Neural progenitor cell (in vitro differentiated cells): ENCODE measurements at places on chromosomes 2 and 18. TPM values are rescaled to one million over a fixed set of nuclear protein-coding genes. Genes with fewer than 3 reads are reported as not detected.
A peak's percentile ranks its signal among the peaks of the same experiment; 100 is the strongest.

DNA sequence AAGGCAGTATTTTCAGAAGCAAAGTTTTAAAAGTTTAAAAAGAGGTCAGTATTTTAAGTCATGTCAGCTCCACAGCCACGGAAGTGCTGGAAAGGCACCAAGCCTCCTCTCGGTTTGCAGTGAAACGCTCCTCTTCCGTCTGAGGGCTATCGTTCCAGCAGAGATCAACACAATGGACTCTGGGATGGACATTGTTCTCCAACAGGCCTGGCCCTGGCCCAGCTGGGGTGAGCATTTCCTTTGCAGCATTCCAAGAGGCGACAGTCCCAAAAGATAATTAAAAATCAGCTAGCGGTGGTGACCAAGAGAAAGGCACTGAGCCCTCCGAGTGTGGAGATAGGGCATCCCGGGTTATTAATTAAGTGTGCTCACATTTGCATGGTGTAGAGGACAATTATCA lies 95.9 kb upstream of the LCLAT1 start:
- H3K27ac ChIP-seq = no peak overlapping the region
- DNase-seq = peak; percentile 72
- H3K36me3 ChIP-seq = no peaks in the 10 kb centered on the region
- H3K4me3 ChIP-seq = no peak overlapping the region
- peaks cover 17% of the 10 kb centered on the region for H3K4me1 ChIP-seq

DNA sequence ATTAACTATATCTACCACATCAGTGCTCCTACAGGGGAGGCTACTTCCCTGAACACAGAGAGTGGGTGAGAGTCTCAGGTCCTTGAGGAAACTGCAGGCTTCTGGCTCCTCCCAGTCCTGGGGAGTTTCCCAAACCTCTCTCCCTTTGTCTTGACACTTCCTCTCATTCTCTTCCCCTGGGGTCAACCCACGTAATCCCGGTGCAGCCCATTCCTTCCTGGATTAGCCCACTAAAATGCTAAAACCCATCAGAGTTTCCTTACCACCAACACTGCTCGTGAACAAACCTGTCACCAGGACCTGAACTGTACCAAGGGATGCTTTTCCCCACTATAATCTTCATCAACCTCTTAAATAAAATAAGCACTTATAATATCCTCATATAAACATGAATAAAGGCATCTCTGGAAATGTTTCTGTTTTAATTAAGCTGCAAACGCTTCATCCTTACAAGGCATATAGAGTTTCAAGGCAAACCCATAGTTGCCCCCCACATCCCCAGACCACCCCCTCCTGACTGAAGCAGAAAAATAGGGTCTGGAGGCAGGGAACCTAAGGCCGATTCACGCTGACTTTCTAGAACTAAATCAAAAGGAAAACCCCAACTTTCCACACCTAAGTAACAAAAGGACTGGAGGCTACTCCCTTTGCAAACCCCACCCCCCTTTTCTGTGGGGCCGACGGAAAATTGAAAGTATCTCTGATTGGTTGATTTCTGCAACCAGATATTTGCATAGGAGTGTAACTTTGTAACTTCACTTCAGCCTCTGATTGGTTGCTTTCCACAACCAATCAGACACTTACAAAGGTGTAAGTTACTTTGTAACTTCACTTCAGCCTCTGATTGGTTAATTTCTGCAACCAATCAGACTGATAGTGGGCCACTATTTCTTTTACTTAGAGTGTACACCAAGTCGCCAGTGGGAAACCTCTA lies 19.0 kb downstream of the TMSB10 start:
- H3K27ac ChIP-seq = no peak overlapping the region
- H3K27me3 ChIP-seq = peaks cover 10% of the 10 kb centered on the region
- DNase-seq = peak; percentile 44
- H3K4me3 ChIP-seq = no peak overlapping the region

Gene KLHL29
- total RNA-seq = 1.6 and 2.3 TPM in 2 replicates

Gene ODC1
- 348 and 437 TPM in 2 replicates for total RNA-seq

Gene MERTK
- total RNA-seq = 4.6 and 6.1 TPM in 2 replicates

- H3K27me3 ChIP-seq = no peaks in the 10 kb centered on the region
- no peaks in the 10 kb centered on the region for H3K36me3 ChIP-seq
- H3K4me3 ChIP-seq = no peak overlapping the region
- no peak for DNase-seq
- no peak overlapping the region for H3K27ac ChIP-seq
Measured at GRCh38 chr18:58303363-58303762, 259.3 kb downstream of the NEDD4L start.

DNA sequence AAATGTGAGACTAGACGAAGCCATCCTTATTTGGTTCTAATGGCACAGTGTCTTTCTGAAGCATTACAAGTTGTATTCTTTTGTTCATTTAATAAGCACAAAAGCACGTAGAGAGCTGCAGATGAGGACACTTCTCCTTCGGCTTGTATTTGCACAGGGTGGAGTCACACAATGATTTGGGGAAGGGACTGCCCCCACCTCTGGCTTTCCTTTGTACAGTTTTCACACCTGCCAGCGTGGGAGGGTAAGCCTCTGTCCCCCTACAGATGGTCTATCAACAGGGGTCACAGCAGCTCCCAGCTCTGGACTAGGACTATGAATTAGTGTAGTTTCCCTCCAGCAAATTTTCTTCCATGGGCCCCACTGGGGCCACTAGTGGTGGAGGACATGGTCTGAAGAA lies 108.2 kb upstream of the KLHL14 start:
- no peaks in the 10 kb centered on the region for H3K36me3 ChIP-seq
- DNase-seq = no peak
- no peak overlapping the region for H3K27ac ChIP-seq
- H3K4me3 ChIP-seq = no peak overlapping the region
- H3K27me3 ChIP-seq = no peaks in the 10 kb centered on the region
- H3K4me1 ChIP-seq = peaks cover 54% of the 10 kb centered on the region

Gene BCL2L11
- 46.9 and 54.9 TPM in 2 replicates for total RNA-seq

DNA sequence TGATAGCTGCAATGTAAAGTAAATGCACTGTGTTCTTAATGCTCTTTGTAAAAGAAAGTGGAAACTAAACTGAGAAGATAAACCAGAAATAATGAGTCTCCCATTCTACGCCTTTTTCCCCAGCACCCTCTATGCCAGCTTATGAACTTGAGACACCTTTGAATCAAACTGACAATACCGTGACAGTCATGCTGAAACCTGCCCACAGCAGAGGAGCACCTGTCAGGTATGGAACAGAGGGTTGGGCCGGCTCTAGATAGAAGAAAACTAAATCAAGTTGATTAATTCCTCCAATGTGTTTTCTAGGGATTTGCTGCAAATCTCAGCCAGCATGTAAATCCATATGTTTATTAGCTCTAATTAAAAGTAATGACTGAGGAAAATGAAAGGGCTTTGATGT lies 520.6 kb upstream of the RAB12 start:
- no peak overlapping the region for H3K4me3 ChIP-seq
- H3K36me3 ChIP-seq = no peaks in the 10 kb centered on the region
- H3K27ac ChIP-seq = no peak overlapping the region

Gene FAM124B
- total RNA-seq = 0.15 TPM in 1 of 2 replicates, not detected in the other

Gene STK16
- 19.9 and 26.8 TPM in 2 replicates for total RNA-seq

Gene SKOR2
- not detected in 2 replicates for total RNA-seq

DNA sequence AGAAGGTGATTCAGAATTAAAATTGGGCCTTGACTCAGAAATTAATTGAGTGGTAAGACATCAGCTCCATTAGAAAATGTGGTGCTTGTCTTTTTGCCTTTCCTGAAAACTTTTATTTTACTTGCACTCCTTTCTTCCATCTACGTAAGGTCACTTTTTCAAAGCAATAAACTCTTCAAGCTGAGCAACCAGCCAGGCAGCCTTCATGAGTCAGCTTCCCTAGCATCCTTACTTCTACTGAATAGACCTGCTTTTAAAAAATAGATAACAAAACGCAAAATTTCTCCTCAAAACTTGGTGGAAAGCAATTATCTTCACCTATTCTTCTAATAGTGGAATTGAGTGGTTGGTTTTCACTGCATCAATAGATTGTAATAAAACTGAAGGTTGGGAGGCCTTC lies 504.2 kb downstream of the ARHGAP15 start:
- H3K4me1 ChIP-seq = no peaks in the 10 kb centered on the region
- H3K27me3 ChIP-seq = no peaks in the 10 kb centered on the region
- no peak for DNase-seq
- H3K27ac ChIP-seq = no peak overlapping the region
- no peak overlapping the region for H3K4me3 ChIP-seq

GRCh38 chr2:62919041-62919440 lies 131.6 kb upstream of the OTX1 start:
- no peaks in the 10 kb centered on the region for H3K27me3 ChIP-seq
- H3K4me1 ChIP-seq = no peaks in the 10 kb centered on the region
- H3K4me3 ChIP-seq = no peak overlapping the region

DNA sequence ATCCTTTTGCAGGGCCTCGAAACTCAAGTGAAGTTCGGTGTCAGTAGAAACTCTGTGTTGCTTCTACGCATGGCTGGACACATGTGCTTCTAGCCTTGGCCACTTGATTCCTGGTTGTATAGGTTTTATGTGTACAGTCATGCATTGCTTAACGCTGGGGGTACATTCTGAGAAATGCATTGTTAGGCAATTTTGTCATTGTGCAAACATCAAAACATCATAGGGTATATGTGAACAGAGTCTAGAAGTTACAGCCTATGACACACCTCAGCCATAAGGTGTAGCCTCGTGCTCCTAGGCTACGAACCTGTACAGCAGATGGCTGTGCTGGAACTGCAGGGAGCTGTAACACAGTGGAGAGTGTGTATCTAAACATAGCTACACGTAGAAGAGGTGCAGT lies 39.4 kb downstream of the TMEM18 start:
- H3K4me3 ChIP-seq = no peak overlapping the region
- H3K27me3 ChIP-seq = peaks cover 4% of the 10 kb centered on the region
- no peak overlapping the region for H3K27ac ChIP-seq
- H3K4me1 ChIP-seq = no peaks in the 10 kb centered on the region

Gene RAD51AP2
- total RNA-seq = 0.31 and 1.2 TPM in 2 replicates

GRCh38 chr2:180840641-180841040 lies 139.8 kb upstream of the UBE2E3 start:
- no peaks in the 10 kb centered on the region for H3K36me3 ChIP-seq
- no peaks in the 10 kb centered on the region for H3K4me1 ChIP-seq
- H3K27ac ChIP-seq = no peak overlapping the region
- no peak for DNase-seq
- no peaks in the 10 kb centered on the region for H3K27me3 ChIP-seq

Gene CRYGC
- not detected in 2 replicates for total RNA-seq

DNA sequence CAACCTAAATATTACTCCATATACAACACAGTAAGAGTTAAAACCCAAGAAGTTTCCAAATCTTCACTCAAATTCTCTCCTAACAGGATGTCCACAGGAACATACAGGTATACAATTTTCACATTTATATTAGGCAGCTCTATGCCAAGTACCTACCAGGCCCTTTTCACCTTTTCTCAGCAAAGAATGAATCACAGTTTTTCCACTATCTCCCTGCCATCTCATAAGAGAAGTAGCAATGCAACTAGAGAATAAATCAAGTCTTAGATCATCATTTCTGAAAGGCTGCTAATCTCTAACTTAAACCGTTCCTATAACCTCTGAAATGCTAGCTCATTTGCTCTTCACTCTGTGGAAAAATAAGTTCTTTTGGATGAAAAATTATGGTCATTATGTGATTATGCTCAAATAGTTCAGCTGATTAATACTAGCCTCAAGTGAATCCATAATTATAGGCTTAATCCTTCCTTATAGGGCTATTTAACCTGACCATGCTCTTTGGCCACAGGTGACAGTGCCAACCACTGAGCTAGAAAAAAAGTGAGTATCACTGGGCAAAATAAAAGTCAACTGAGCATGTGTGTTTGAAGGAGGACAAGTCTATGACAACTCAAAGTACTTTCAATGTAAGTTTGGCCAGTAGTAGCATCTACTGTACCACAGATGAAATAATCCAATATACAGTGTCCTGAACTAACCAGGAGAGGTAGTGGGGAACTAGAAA lies 79.7 kb downstream of the COBLL1 start:
- H3K27me3 ChIP-seq = no peaks in the 10 kb centered on the region
- no peak overlapping the region for H3K4me3 ChIP-seq
- no peaks in the 10 kb centered on the region for H3K36me3 ChIP-seq
- no peak overlapping the region for H3K27ac ChIP-seq

DNA sequence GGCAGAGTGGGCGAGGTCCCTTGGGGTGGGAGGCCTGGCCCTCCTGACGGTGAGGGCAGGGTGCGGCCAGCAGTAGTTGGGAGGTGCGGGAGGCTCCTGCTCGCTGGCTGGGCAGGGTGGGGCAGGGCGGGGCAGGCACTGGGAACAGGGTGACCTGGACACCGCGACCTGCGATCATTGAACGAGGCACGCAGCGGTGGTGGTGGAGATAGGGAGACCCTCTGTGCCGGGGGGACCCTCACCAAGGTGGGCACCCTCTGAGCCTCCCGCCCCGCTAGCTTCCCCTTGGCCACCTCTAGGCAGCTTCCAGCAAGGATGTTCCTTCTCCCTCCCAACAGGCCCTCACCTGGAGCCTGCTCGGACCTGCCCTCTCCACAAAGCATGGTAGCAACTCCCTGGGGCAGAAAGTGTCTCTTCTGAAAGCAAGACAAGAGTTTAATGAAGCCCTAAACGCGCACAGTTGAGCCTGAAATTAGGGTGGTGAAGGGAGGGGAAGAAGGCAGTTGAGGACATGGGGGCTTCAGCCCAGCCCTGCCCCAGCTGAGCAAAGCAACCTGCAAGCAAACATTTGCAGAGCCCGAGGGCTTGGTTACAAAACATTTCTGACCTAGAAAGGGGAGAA lies 15.4 kb upstream of the FOSL2 start:
- peaks cover 4% of the 10 kb centered on the region for H3K27me3 ChIP-seq
- DNase-seq = no peak
- H3K4me3 ChIP-seq = no peak overlapping the region
- no peaks in the 10 kb centered on the region for H3K36me3 ChIP-seq
- peaks cover 12% of the 10 kb centered on the region for H3K4me1 ChIP-seq

GRCh38 chr18:75809926-75810255 lies 382.4 kb upstream of the SMIM21 start:
- DNase-seq = no peak
- no peak overlapping the region for H3K4me3 ChIP-seq
- no peaks in the 10 kb centered on the region for H3K27me3 ChIP-seq
- no peaks in the 10 kb centered on the region for H3K36me3 ChIP-seq

DNA sequence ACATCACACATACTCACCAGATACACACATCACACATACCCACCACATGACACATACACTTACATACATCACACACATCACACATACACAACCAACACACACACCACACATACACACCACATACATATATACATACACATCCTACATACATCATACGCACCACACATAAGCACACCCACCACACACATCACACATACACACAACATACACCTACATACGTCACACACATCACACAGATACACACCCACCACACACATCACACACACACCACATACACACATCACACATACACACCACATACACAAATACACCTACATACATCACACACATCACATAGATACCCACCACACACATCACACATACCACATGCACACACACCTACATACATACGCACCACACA lies 158.4 kb downstream of the NDUFA10 start:
- no peaks in the 10 kb centered on the region for H3K36me3 ChIP-seq
- peaks cover 6% of the 10 kb centered on the region for H3K4me1 ChIP-seq
- no peaks in the 10 kb centered on the region for H3K27me3 ChIP-seq
- H3K4me3 ChIP-seq = no peak overlapping the region
- DNase-seq = no peak
- H3K27ac ChIP-seq = no peak overlapping the region
